SK-MEL-5 (cell line): ENCODE measurements at places on chromosomes 5 and 9. TPM values are rescaled to one million over a fixed set of nuclear protein-coding genes. Genes with fewer than 3 reads are reported as not detected.

DNA sequence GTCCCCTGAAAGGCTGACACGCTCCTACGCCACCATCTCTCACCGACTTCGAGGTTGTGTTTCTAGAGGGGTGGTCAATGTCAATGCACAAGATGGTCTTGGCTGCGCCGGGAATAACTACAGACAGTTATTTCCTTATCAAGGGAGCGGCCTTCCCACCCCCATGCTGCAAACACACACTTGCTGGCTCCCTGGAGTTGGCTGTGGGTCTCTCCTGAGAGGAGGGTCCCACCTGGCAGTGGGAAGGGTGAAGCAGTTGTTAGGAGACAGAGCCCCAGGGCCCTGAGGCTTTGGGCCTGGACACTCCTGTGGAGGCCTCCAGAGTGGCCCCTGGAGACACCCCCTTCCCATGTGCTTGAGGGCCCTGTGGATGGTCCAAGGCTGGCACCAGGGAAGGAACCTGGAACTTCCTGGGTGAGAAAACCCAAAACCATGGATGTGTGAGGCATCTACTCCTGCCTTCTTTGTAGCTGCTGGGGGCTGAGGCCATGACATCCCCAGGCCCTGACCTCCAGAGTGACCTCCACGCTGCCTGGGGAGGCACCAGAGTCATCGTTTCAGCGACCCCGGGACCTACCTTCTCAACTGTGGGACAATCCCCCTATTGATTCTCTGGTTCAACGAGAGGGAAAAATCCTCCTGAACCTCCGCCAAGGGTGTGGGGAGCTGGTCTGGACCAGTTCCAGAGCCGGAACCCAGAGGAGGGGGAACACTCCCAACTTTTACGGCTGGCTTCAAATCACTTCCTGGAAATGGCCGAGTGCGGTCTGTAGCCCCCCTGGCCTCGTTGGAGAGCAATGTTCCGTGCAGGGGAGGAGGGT lies 101.1 kb upstream of the COL5A1 start:
- no peak for DNase-seq

DNA sequence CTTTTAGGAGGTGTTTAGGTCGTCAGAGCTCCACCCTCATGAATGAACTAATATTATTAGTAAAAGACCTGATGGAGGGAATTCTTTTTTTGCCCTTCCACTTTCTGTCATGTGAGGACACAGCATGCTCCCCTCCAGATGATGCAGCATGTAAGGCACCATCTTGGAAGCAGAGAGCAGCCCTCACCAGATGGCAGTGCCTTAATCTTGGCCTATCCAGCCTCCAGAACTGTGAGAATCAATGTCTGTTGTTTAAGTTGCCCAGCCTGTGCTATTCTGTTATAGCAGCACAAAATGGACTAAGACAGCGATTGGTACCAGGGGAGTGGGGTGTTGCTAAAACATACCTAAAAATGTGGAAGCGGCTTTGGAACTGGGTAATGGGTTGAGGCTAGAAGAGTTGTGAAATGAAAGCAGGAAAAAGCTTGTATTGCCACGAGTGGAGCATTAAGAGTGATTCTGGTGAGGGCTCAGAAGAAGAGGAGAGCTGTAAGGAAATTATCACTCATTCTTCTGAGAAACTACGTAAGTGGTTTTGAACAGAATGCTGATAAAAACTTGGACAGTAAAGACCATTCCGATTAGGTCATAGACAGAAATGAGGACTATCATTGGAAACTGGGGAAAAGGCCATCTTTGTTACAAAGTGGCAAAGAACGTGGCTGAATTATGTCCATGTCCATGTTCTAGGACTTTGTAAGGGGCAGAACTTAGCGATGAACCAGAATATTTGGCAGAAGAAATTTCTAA lies 28.6 kb downstream of the PTPDC1 start:
- DNase-seq: no peak

- no peak for DNase-seq
Observed at GRCh38 chr5:133358271-133358670, 254.1 kb downstream of the FSTL4 start.

- DNase-seq: no peak
Observed at GRCh38 chr9:5146241-5146640, 39.2 kb downstream of the INSL6 start.

DNA sequence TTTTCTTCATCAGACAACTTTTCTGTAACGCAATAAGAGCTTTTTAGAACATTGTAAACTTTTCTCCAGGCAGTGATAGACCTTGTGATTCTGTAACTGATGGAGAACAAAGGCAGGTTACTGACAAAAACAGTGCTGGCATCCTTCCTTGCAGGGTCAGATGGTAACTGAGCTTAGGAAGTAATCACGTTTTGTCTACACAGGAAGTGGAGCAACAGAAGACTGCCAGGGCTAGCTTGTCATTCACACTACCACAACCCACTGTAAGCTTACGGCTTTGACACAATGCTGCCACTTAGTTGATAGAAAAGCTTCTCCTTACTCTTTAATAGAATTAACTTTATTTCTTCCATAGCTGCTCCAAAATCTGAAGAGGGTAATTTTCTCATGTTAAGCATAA lies 46.8 kb downstream of the FBN2 start:
- peak; percentile 19 for DNase-seq

DNA sequence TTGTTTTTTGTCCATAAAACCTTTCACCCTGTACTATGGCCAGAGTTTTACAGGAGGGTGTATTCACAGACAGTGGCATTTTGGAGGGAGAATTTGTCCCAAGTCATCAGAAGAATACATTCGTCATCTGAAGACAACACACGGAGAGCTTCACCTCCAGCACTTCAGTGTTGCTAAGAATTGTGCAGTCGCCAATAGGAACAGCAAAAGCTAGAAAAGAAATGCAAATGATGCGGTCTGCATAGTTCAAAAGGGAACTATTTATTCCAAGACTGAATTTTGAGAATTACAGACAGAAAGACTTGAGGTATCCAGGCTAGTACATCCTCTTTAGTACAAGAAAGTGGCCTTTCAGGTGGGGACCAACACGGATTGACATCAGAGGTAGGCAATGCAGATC lies 399.2 kb upstream of the KIF2A start:
- DNase-seq: no peak

GRCh38 chr9:36759976-36760375 lies 187.3 kb downstream of the MELK start:
- no peak for DNase-seq

GRCh38 chr5:121719255-121719654 lies 132.4 kb upstream of the FTMT start:
- DNase-seq: no peak

DNA sequence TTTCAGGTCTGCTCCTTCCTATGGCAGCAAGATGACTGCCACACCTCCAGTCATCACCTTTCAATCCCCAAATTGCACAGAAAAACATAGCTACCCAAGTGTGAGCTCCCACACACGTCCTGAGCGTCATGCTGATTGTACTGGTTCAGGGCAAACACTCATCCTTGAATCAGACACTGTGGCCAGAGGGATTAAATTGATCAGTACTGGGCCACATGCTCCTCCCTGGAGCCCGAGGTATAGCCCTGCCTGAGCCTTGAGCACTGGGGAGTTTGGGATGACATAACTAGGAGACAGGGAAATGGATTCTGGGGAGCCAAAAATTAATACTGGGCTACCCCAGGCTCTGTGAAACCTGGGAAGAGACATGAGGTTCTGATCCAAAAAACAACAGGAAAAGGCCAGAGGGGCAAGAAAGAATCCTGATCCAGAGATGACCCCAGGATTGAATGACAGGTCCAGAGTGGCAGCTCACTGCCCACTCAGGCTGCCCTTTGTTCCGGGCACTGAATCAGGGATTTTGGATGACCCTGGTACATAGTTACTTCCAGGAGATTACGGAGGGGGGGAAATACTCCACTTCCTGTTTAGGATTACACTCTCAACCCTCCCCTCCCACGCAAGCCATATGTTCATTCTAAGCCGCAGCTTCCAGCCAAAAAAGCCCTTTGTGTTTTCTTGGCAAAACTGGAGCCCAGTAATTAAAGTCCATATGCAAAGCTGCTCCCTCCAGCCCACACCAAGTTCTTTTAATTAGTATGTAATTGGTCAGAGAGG lies 141.6 kb upstream of the SPRY4 start:
- DNase-seq: peak; percentile 40

DNA sequence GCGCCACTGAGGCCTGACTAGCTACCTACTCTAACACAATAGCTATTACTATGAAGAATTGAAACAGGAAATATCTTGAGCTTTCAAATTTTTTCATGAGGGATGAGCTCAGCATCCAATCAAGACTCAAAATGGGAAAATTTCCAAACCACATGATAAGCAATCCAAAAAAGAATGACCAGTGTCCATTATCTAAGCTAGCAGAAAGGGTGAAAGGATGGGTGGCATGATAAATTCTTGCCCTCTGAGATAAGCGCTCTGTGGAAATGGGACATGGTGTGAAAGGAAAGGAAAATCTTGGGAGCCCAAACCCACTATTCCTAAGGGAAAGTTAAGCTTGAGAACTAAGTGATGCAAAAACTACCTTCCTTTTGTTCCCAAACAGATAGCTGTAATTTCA lies 170.2 kb upstream of the NREP start:
- no peak for DNase-seq

DNA sequence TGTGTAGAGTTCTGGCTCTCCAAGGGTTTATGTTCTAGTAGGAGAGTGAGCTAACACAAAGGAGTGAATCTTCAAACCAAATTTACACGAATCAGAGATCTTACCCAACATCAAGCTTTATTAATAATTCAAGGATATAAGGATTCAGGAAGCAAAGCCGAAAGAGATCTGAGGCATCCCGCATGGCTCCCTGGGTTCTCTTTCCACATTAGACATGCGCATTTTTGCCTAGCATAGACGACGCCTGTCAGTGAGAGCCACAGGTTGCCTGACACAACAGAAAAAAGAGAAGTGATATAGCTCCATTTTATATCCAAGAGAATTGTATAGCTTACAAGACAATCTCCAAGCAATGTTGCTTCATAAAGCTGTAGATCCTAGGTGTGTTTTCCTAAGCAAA lies 52.6 kb downstream of the ESM1 start:
- DNase-seq: no peak

DNA sequence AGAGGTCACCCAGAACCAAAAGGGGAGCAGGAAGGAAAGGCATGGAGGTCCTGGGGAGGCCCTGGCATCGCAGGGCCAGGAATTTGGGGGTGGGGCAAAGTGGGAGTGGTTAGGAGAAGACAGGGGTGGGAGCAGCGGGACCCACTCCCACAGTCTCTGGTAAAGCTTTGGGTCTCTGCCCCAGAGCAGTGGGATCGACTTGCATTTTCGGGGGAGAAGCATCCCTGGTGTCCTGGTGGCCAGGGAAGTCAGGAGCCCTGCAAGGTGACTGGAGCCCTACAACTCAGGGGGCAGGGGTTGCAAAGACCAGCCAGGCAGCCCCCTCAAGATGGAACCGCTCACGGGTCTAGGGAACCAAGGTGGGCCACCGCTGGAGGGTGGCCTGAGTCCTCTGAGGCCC lies 22.4 kb upstream of the GTF3C5 start:
- DNase-seq: no peak

- no peak for DNase-seq
Observed at GRCh38 chr9:13878241-13878711, 435.7 kb downstream of the NFIB start.

DNA sequence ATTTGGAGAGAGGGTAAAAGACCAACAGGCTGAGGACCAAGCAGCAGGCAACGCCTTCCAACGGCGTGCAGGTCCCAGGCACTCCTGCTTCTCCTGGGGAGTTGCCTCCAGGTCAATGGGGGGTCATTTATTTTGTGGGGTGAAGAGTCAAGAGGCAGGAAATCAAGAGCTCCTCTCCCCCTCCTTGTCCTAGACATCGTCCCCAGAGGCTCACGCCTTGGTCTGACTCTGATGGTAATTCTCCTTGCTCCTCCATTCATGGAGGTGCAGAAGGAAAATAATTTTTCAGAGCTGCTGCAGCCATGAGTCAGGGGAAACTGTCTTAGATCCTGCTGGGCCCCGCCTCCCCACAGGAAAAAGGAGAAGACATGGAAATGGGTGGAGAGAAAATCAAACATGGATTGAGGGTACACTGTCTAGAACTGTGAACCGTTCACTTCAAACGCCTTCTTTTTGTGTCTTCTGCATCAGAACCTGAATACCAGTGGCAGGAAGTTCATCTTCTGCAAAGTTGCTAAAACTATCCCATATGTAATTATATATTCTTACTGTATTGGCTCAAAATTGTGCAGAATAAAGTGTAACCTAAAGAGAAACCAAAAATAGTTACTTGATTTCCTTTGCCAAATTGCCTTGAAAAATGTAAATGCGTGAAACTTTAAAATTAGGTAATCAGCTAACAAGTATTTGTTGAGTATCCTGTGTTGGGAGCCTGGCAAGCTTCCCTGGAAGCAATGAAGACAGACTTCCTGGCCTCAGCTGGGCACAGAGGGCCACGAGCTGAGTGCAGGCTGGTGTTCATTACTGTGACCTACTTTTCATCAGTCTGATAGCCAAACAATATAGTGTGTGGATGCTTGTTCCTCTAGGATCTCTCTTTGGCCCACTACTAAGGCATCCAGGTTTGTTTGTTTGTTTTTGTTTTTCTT lies 142.0 kb downstream of the CMYA5 start:
- no peak for DNase-seq

KIF24 gene
- 2.8 and 3.4 TPM in 2 replicates for total RNA-seq

SMIM33 gene
- not detected in 2 replicates for total RNA-seq

GRIN1 gene
- total RNA-seq: 0.05 TPM in 1 of 2 replicates, not detected in the other

KLHL3 gene
- total RNA-seq: 0.66 and 0.83 TPM in 2 replicates

GABRB2 gene
- not detected in 2 replicates for total RNA-seq
